Left kidney (tissue), 8 donors: ENCODE measurements at places on chromosomes 3 and 15. TPM values are rescaled to one million over a fixed set of nuclear protein-coding genes. Genes with fewer than 3 reads are reported as not detected.

Gene MITF
- polyA plus RNA-seq = 40.7 TPM

Gene LINGO1
- 12.8 TPM for polyA plus RNA-seq

Gene EAF2
- polyA plus RNA-seq = 9.1 TPM

Gene SPESP1
- 6.9 TPM for polyA plus RNA-seq

Gene DPPA4
- polyA plus RNA-seq = 6.1 TPM

Gene ITIH3
- 5.7 TPM for polyA plus RNA-seq

Gene AMT
- polyA plus RNA-seq = 41.2 TPM

Gene HACD3
- 188 TPM for polyA plus RNA-seq
